ENCODE measurements at places on chromosomes 4 and X.

- DNase-seq, result no peak
These were observed 80.6 kb downstream of the AFF1 start for GRCh38 chr4:87015416-87015815.

- DNase-seq, result no peak
These were observed 1674.0 kb upstream of the PCDH7 start for GRCh38 chr4:29046186-29046585.

GRCh38 chr4:75786938-75787337 lies 62.6 kb downstream of the USO1 start:
- DNase-seq, result no peak

- DNase-seq, result no peak
These were observed at the start of gene RPS6KA6 for GRCh38 chrX:84187533-84188319. Gene RPS6KA6 (minus strand): TSS chrX:84188199. CDS start chrX:84187899, 300 bp downstream.

DNA sequence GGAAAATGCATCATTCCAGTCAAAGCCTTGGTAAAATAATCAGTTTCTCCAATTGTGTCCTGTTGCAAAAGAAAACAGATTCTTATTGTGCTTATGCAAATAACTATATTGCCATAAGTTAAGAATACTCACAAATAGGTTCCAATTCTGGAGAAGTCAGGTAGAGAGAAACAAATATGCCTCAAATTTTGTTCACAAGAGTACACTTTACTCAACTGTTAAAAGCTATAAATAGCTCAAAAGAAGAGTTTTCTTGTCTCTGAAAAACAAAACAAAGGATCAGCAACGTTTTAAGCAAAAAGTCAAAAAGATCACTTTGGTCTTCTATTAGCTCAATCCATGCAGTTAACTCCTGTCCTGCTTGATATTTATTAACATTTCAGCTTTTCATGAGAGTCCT lies 21.9 kb downstream of the SYTL5 start:
- DNase-seq, result no peak

- no peak for DNase-seq
These were observed 168.7 kb downstream of the PRDM5 start for GRCh38 chr4:120753854-120754253.

GRCh38 chrX:11580789-11581188 lies 84.9 kb downstream of the ARHGAP6 start:
- DNase-seq, result no peak

DNA sequence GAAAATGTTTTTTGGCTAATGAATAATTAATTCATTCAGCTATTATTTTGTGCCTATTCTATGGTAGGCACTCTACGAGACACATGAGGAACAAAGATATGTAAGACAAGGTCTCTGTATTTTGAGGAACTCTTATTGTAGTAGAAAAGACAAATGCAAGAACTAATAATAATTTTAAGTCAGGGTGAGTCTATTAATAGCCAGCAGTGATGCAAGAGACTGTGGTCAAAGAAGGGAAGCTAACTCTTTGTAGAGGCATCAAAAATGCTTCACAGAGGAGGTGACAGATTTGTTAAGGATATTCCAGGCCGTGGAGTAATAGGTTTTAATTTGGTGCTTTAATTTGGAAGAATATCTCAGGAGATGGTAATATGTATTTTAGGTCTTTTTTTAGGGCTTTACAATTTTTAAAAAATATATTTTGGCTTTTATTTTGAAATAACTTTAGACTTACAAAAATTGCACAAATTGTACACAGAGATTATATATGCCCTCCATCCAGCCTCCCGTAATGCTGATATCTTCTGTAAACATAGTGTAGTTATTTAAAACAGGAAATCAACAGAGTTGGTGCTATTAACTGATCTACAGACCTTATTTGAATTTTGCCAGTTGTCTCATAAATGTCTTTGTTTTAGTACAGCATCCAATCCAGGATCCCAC lies 48.1 kb downstream of the DCLK2 start:
- DNase-seq, result no peak

- DNase-seq, result no peak
These were observed 18.4 kb upstream of the FRAS1 start for GRCh38 chr4:78038704-78039103.

DNA sequence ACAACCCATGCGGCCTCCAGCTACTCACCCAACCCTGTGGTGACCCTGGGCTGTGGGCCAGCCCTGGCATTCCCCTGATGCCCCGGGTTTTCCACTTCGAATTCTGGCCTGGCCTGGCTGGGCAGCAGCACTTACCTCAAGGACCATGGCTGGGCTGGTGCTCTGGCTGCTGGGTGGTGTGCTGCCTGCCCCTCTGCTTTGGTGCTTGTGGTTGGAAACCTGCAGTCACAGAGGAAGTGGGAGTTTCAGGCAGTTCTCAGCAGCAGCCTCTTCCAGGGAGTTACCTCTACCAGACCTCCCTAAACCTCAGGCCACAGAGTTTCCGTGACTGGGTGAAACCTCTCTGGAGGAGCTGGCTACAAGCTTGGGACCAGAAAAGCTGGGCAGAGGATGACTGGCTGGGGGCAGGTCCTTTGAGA lies at the start of gene CXCR3:
Gene CXCR3 (minus strand): TSS at position 209 of the 419 bp plus-strand sequence. CDS start 62 bp downstream, at position 147.
- no peak for DNase-seq

DNA sequence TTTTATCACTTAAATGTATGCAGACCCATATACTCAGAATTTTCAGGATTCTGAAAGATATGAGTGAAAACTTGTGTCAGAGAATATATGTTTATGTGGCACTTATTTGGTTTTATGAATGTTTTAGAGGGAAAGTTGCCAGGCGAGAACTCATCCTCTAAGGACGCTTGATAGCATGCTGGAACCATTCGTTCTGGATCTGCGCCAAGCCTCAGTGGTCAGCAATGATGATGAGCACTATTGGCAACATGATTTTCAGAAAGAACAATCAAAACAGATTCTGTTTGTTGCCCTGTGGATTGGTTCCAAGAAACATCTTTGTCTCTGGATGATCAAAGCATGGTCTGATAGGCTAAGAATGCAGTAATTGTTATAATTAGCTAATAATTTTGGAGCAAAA lies 32.1 kb upstream of the RAPGEF2 start:
- DNase-seq, result peak; percentile 45

- no peak for DNase-seq
These were observed 116.4 kb upstream of the NKX1-1 start for GRCh38 chr4:1522606-1523005.

DNA sequence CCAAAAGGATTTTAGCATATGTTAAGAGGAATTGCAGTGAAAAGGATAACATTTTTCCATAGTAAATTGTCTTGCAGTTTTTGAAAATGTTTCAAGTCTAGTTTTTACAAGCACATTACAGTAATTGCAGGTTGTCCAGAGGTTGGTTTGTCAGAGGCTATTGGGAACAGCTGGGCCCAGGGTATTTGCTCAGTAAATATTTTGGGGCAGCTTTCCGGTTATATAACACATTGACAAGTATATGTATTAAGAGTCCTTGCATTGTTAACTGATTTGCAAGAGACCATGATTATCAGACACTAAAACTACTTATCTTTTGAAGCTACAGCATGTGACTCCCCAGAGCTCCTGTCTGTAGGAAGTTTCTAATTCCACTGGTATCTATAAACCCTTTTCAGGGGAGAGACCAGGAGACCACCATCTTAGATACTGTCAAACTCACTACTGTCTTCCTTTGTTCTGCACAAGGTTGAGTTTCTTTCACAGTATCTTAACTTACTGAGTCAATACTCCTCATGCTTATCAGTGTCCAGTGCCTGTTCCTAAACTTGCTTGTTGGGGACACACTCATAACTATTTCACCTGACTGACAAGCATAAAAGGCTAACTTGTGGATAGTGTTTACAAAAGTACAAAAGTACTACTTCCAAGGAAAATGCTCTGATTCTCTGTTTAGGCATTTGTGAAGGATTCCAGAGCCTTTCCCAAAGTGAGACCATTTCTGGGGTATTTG lies 18.9 kb upstream of the RGN start:
- DNase-seq, result no peak

GRCh38 chr4:173046818-173047217 lies 121.8 kb upstream of the GALNT7 start:
- DNase-seq, result no peak

DNA sequence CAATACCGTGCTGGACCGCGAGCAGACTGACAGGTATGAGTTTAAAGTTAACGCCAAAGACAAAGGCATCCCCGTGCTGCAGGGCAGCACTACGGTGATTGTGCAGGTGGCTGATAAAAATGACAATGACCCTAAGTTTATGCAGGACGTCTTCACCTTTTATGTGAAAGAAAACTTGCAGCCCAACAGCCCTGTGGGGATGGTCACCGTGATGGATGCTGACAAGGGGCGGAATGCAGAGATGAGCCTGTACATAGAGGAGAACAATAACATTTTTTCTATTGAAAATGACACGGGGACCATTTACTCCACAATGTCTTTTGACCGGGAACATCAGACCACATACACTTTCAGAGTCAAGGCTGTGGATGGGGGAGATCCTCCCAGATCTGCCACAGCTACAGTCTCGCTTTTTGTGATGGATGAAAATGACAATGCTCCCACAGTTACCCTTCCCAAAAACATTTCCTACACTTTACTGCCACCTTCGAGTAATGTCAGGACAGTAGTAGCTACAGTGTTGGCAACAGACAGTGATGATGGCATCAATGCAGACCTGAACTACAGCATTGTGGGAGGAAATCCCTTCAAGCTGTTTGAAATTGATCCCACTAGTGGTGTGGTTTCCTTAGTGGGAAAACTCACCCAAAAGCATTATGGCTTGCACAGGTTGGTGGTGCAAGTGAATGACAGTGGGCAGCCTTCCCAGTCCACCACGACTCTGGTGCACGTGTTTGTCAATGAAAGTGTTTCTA lies 3.2 kb downstream of the PCDH7 start:
- no peak for DNase-seq

GRCh38 chr4:54513204-54513603 lies 144.6 kb upstream of the KIT start:
- DNase-seq, result peak; percentile 79

DNA sequence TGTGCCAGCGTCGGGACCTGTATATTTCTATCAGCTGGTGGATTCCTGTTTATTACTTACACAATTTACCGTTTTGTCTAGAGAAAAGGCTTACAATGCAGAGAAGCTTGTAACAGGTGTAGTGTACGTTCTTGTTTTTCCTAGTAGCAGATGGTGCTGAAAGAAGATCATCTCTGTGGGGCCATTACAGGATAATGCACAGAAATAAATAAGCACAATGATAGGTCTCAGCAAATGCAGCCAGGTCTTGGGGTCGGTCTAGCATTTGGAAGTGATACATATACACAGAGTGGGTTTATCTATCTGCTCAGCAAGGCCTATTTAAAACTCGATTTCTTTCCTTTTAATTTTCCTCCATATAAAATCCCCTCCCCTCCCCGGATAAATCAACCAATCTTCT lies 180.9 kb upstream of the LCORL start:
- no peak for DNase-seq

DNA sequence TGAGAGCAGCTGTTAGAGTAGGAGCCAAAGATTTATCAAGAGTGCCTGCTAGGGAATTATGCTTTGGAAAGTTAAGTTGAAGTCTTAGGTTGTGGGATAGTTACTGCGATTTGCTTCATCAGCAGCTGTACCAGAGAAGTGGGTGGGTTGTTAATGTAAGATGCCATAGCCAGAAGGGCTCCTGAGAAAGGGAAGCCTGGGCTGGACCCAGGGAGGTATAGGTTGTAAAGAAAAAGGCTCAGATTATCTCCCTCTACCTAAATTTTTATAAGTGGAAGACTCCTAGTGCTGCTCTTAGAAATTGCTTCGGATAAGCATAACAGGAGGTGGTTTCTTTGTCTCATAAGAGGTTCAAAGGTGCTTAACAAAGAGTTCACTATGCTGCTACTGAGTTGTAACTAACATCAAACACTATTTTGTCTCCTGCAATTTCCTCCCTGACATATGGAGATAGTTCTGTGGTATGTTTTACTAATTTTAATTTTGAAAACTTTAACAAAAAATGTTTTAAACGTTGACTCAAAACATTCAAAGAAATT lies 356.9 kb downstream of the DTHD1 start:
- DNase-seq, result no peak

- no peak for DNase-seq
These were observed 20.1 kb downstream of the SPON2 start for GRCh38 chr4:1152290-1152689.

- no peak for DNase-seq
These were observed 19.0 kb upstream of the PPP3CA start for GRCh38 chr4:101366331-101366730.

- DNase-seq, result peak; percentile 89
These were observed 54.3 kb upstream of the TET2 start for GRCh38 chr4:105092356-105092755.

- DNase-seq, result no peak
These were observed 233.9 kb upstream of the GLRA2 start for GRCh38 chrX:14295426-14295825.

GRCh38 chrX:6021316-6022091 lies 207.2 kb downstream of the NLGN4X start:
- no peak for DNase-seq

DNA sequence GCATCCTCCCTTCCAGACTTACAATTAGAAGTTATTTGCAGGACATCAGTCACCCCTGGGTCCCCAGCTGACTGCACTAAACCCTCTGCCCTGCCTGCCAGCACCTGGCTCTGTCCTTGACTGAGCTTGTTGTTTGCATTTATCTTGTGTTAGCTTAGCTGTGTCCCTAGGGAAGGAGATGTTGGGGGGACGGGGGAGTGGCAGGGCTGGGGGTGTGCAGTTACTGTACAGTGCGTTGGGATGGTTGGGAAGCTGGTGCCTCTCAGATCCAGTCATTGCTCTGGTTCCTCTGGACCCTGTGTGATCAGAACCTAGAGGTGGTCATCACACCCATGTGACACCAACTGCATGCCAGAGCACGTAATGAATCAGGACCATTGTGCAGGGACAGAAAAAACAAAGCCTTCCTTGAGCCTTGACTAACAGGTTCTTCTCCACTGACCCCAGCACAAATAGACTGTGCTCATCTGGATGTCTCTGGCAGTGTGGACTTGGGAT lies 32.7 kb upstream of the PROM1 start:
- no peak for DNase-seq

DNA sequence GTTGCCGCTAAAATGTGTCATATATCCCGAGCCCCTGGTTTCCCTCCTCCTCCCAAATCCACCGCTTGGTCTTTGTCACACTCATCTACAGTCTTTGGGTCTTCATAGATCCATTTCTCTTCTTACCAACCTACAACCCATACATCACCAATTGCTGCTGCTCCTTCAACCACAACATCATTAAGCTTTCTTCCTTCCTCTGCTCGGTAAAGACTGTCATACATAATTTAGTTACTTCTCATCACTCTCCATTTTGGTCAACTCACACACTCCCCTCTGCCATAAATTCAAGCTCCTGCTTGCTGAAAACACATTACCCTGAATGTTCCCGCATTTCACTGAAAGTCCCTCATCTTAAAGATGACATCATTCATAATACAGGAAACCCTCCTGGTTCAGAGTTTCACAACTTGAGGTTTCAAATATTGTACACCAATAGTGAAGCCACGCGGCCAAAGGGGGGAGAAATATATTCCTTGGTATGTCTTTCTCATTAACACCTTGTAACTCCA lies 1.7 kb upstream of the DCTD start:
- DNase-seq, result no peak

GRCh38 chr4:164288578-164288977 lies 465.4 kb upstream of the SMIM31 start:
- no peak for DNase-seq
